HL-60 (cell line): ENCODE measurements at places on chromosomes 7 and 10.

GRCh38 chr7:104286839-104287238 lies 41.6 kb upstream of the LHFPL3 start:
- DNase-seq = no peak

DNA sequence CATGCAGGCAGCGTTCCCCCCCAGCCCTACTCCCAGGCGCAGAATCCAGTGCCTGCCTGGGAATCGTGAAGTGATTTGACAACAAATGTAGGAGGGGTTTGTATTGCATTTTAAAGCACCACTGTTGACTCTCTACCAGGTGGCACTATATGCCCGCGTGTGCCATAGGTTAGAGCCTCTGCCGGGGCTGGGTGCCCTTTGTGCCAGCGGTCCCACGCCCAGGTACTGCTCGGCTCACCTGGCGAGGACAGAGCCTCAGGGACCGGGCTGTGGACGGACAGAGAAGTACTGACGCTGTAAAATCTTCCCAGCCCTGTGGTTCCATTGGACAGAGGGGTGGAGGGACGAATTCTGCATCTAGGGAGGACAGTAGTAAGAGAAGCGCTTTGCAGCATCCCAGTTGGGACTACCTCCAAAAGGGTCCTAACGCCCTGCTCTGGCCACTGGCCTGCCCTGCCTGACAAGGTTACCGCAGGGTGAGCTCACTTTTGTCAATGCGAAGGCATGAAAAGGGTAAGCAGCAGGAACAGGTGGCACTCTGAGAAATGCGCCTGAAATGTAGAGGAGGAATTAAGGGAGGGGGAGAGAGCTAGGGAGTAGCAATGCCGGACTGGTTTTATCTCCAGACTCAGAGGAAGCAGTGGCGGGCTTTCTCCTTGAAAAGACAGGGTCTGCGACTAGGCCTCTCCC lies 788 bp upstream of the CACNA2D1 start:
- DNase-seq = no peak

GRCh38 chr7:131466735-131467365 lies 89.6 kb downstream of the PODXL start:
- DNase-seq = no peak

DNA sequence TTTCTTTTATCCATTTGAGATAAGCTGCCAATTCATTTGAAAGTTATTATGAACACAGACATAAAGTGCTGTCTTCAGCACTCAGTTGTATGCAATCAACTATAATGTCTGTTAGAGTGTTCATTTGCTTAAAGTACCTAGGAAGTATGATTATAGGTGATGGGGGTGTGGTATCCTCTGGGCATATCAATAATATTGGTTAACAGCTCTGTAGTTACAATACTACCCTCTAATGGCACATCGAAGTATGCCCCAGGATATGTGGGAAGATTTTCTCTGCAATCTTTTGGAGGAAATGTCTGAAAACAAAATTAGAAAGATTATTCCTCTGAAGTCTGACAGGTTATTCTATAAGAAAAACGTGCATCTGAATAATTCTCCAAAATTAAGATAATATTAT lies 429.7 kb downstream of the ARL4A start:
- no peak for DNase-seq

GRCh38 chr10:6185039-6185716 lies 17.6 kb upstream of the PFKFB3 start:
- DNase-seq = no peak

DNA sequence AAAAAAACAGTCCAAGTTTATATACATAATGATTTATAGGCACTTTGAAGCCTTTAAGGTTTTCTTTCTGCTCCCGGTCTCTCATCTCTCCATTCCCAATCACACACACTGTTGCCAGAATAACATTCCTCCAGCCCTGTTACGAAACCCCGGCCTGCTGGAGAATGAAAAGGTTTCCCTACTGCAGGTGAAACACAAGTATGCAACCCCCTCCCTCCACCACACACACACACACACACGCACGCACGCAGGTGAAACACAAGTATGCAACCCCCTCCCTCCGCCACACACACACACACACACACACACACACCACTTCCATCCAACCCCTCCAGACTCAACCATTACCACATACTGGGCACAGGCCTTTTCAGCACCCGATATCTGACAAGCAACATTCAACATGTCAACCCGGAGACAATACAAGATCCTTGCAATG lies 87.5 kb downstream of the PARD3 start:
- DNase-seq = no peak

DNA sequence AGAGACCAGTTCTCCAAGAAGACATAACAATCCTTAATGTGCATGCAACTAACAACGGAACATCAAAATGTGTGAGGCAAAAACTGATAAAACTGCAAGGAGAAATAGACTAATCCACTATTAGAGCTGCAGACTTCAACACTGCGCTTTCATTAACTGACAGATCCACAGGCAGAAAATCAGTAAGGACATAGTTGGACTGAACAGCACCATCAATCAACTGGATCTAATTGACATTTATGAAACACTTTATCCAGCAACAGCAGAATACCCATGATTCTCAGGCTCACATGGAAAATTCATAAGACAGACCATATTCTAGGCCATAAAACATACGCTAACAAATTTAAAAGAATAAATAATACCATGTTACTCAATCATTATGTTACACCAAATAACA lies 21.6 kb upstream of the ATP6V0A4 start:
- DNase-seq = no peak

GRCh38 chr10:89591111-89591795 lies 53.8 kb downstream of the PANK1 start:
- DNase-seq = no peak

- DNase-seq = no peak
Observed at GRCh38 chr10:14405076-14406065, 74.6 kb upstream of the FRMD4A start.

DNA sequence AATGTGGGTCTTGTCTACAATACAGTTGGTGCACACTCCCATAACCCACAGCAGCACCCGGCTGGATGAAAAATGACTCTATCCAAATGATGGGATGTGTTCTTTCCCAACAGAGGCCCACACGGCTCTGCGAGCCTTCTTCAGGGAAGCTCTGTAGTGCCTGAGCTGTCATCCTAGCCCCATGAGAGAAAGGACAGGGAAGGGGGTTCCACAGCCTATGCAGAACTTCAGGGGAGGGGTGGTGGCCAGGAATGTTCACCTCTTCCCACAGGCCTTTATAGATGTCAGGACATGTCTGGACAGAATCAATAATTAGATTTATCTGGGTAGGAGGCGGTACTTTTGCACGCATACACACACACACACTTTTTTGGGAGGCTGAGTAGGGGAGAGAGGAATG lies 109.0 kb downstream of the JCAD start:
- no peak for DNase-seq

DNA sequence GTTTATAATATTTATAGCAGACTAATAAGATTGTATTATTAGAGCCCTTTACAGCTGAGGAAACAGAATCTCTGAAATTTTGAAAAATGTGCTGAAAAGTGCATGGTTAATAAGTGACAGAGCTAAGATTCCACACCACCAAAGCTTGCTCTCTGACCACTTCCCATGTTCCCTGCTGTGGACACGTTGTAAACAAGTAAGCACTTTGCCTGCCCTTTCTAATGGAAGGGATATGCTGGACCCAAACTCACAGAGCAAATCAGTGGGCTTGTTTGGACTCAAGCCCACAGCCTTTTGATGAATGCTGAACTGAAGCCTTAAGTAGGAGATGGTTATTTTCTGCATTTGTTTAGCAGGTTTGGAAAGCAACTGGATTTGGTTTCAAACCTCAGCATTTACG lies 214.0 kb upstream of the TMEM72 start:
- DNase-seq = no peak

DNA sequence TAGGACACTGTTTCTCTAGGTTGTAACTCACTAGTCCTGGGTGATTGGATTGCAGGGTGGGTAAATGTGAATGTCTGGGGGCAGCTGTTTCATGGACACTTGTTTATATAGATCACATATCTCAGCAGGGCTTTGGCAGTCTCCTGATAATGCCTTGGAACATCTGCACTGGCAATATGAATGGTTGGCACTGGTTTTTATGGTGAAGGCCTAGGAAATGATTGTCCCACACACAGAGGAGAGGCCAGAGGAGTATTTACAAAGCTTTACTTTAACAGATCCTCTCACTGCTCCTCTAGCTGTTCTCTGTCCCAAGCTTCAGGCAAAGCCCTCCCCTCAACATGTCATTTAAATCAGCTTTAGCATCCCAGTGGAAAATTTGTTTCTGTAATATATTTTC lies 171.3 kb upstream of the STEAP4 start:
- DNase-seq = no peak

GRCh38 chr10:92290076-92290836 lies 622 bp downstream of the CPEB3 start:
- no peak for DNase-seq

DNA sequence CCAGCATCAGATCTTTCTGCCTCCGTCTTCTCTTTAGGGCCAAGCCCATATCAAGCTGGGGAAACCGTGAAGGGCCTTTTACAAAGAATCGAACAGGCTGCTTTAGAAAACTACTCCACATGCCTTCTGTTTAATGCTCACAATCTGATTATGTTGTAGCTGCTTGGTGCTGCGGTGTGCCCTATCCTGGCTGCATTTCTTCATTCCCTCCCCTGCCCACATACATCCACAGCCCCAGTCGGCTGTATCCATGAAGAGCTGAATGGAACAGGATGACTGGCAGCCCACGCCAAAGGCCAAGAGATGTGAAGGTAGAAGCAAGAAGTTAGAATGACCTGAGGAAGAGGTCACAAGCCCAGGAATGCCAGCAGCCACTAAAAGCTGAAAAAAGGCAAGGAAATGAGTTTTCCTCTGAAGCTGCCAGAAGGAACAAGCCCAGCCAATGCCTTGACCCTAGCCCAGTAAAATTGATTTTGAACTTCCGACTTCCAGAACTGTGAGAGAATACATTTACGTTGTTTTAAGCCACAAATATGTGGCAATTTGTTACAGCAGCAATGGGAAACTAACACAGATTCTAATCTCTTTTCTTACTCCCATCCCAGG lies 22.2 kb downstream of the TAS2R41 start:
- DNase-seq = no peak

DNA sequence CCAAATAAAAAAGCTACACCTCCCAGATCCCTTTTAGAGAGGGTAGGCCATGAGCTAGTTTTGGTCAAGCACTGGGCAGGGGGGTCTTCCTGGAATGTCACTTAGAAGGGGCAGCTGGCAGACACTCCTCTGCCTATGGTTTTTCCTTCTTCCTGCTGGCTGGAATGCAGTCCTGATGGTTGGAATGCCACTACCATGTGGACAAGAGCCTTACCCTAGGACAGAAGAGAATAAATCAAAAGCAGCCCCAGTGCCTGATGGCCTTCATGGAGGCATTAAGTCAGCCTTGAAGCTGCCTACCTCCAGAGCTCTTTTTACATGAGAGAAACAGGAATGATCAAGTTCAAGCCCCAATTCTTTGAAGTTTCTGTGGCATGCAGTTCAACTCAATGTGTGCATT lies 43.5 kb upstream of the SORBS1 start:
- DNase-seq = no peak

DNA sequence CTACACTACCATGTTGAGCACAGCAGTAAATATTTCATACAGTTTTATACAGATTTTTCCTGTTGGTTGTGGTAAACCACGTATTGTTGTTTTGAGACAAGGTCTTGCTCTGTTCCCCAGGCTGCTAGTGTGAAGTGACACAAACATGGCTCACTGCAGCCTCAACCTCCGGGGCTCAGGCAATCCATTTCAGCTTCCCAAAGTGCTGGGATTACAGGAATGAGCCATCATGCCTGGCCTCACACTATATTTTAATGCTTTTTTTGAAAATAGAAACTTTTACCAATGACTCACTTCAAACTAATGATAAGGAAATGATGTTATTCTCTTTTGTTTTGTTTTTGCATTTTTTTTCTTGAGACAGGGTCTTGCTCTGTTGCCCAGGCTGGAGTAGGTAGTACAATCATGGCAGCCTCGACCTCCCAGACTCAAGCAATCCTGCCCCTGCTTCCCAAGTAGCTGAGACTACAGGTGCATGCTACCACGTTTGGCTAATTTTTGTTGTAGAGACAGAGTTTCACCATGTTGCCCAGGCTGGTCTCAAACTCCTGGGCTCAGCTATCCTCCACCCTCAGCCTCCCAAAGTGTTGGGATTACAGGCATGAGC lies 210.6 kb downstream of the TPST1 start:
- DNase-seq = no peak

DNA sequence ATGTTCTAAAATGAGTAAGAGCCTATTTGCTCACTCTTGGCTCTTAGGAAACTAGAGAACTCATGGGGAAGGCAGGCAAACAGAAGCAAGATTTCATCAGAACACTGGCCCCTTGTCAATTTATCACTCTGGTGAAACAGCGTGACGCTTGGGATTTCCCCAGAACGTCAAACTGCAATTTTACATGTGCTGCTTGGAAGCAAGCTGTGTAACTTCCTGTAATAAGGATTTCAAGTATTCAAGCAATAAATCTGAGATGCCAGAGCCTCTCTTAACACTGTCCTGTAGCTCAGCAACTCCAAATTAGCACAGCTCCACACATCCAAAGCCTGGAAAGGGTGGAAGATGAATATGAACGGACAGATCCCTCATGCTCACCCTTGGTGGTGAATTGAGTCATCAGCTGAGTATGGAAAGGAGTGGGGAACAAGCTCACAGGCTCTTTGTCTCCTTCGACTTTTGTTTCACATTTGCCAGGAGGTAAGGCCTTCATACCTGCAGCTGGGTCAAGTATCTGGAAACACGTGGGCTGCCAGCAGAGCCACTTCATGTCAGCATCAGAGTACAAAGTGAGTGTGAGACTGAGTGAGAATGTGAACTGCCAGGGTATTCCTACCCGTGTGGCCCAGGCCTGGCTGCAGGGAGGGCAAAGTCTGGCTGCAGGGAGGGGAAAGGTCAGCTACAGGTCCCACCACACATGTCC lies 140.4 kb upstream of the NAMPT start:
- peak; percentile 96 for DNase-seq

DNA sequence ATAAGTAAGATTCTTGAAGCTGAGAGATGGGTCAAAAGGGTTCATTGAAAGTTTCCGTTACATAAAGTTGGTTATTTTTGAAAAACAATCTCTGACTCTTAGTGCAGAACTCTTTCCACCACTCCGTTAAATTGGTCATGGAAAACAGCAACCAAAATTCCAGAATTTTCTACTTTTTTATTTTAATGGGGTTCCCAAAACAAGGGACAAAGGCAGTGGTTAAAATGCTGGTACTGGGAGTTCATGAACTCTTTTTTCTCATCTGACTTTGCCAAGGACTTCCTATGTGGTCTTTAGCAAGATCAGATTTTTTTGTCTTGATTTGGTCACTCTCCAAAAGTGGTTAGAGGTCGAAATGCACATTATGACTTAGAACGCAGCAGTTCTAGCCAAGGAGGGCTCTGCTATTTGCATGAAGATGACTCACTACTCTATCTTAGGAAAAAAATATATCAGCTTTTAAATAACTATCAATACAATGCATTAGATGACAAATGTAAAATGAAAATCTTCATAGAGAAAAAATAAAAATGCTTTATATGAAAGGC lies 145.7 kb downstream of the REEP3 start:
- no peak for DNase-seq

DNA sequence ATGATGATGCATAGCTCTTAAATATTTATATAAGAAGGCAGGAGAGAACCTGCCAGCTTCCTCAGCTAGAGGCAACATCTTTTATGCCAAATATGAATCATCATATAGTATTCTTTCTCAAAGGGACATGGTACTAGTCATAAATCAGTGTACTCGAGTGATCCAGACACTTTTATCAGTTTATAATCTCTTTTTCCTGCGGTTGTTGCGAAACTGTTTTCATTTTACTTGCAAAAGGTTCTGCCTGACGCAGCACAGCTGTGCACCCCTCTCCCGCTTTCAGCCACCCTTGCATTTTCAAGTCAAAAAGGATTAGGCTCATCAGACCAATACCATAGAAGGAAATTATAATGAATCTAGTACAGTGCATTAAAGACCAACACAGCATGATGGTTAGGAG lies 332.3 kb upstream of the PRKCQ start:
- no peak for DNase-seq

GRCh38 chr7:90692396-90692795 lies 96.3 kb downstream of the CDK14 start:
- no peak for DNase-seq
